ENCODE measurements at places on chromosomes 4 and X.

GRCh38 chr4:93749292-93749761 lies 79.2 kb upstream of the ATOH1 start:
- DNase-seq: no peak

GRCh38 chrX:29662759-29663503 lies 552.4 kb upstream of the MAGEB2 start:
- DNase-seq: no peak

- DNase-seq: no peak
Measured at GRCh38 chr4:65600656-65601055, 69.6 kb downstream of the EPHA5 start.

GRCh38 chr4:144399927-144400326 lies 246.0 kb upstream of the HHIP start:
- no peak for DNase-seq

- DNase-seq: no peak
Measured at GRCh38 chrX:12817528-12817927, 26.3 kb downstream of the PRPS2 start.

DNA sequence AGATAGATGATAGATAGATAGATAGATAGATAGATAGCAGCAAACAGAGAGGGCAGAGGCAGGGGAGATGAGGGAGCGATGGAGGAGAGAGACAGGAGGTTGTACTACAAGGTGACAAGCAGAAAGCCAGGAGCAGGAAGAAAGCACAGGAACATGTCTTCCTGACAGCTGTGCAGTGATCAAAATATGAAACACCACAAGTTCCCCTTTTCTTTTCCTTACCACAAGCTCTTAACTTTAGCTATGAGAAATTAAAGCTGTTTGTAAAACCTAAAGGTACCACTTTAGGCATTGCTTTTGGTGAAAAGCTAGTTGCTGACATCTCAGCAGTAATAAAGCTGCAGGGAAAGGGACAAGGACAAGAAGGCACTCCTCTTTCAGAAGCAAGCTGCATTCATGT lies 9.1 kb upstream of the MAGED4B start:
- no peak for DNase-seq

DNA sequence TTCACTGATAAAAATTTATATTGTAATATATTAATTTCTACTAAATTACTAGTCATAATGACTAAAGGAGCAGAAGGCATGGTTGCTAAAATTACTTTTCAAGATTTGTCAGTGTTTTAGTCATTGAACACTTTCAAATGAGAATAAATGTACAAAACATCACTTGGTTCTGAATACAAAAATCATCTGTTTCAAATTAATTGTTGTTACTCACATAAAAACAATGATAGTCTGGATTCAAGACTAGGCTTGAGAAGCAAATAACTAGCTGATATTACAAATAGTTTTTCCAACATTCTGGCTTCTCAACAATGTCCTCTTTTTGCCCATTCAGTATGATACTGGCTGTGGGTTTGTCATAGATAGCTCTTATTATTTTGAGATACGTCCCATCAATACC lies 112.5 kb downstream of the ANAPC10 start:
- no peak for DNase-seq

DNA sequence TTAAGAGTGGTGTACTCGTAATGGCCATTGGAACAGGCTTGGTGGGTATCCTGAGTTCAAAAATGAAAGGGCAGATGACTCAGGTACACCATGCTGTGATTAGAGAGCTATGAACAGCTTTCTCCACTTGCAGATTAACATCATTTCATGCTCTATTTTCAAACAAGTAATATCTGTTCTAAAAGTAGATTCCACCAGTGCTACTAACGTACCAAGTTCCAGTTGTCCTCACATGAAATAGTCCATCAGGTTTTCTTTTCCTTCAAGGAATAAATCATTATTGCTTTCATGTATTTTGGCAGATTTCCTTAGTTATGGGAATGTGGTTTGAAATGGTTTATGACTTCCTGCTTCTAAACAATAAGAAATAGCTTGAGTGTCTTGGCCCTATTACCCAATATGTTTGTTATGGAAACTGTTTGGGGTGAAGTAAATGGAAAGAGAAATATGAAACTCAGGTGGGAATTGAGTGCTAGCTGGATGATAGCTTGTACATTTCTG lies 49.9 kb downstream of the PCDH7 start:
- no peak for DNase-seq

GRCh38 chr4:163175971-163176958 lies 9.6 kb upstream of the NAF1 start:
- DNase-seq: no peak

DNA sequence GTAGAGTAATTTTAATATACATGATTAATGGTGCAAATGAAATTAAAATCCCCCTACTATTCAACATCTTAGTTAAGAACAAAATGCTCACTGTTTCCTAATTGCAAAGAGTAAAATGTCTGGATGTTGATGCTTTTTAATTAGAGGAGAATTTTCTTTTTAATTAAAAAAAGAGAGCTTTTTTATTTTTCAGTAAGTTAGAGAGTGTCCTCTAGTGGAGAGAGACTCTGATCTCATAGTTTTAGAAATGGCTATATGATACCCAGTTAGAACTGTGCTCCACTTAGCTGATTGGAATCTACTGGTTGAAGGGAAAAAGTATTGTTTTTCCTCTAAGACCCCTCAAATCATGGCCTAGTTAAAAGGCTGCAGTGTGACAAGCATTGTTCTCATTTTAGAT lies 312.0 kb upstream of the MAGEB2 start:
- DNase-seq: no peak

- DNase-seq: no peak
Measured at GRCh38 chrX:72001471-72001870, 90.8 kb downstream of the NHSL2 start.

DNA sequence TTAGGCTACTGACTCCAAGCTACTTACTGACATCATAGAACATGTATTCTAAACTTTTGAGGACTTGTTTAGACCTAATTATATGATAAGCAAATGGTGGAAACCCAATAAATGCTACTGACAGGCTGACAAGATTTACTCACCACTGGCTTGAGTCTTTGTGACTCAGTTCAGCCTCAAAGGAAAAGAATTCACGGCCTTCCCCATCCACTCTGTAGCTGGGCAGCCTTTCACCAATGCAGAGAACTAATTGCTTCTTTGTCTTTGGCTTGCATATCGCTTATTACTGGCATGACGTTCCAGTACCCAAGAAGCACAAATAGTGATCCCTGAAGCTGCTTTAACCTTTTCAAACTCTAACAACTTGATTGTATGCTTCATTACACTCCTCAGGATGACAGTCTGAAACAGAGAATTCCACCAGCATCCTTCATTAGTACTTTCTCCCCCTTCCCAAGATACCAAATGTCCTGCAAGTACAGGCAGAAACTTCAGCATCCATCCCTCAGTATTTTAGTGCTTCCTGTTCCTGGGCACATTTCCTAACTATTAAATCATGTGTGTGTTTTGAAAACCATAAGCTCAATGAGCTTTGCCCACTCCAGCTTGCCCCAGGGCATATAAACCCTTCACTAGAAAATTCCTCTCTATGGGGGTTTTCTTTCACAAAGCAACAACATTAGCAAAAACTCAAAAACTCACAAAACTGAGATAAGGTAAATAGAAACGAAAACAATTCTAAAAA lies 298.1 kb upstream of the SLC7A11 start:
- DNase-seq: no peak

GRCh38 chr4:950136-951020 lies 18.1 kb downstream of the TMEM175 start:
- no peak for DNase-seq

DNA sequence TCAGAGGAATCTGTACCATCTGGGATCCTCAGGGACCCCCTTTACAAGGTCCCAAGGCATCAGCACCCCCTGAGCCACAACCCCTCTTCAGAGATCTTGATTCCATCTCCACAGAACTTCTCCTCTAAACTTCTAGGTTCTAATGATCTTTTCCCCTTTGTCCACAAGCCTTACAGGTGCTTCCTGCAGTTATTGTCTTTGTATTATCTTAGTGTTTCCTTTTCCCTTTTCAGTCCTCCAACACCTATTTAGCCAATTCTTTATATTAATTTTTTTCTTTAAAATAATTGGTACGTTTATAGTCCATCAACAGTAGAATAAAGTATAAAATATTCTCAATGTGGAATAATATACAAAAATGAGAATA lies 35.2 kb upstream of the FAM241A start:
- DNase-seq: no peak

DNA sequence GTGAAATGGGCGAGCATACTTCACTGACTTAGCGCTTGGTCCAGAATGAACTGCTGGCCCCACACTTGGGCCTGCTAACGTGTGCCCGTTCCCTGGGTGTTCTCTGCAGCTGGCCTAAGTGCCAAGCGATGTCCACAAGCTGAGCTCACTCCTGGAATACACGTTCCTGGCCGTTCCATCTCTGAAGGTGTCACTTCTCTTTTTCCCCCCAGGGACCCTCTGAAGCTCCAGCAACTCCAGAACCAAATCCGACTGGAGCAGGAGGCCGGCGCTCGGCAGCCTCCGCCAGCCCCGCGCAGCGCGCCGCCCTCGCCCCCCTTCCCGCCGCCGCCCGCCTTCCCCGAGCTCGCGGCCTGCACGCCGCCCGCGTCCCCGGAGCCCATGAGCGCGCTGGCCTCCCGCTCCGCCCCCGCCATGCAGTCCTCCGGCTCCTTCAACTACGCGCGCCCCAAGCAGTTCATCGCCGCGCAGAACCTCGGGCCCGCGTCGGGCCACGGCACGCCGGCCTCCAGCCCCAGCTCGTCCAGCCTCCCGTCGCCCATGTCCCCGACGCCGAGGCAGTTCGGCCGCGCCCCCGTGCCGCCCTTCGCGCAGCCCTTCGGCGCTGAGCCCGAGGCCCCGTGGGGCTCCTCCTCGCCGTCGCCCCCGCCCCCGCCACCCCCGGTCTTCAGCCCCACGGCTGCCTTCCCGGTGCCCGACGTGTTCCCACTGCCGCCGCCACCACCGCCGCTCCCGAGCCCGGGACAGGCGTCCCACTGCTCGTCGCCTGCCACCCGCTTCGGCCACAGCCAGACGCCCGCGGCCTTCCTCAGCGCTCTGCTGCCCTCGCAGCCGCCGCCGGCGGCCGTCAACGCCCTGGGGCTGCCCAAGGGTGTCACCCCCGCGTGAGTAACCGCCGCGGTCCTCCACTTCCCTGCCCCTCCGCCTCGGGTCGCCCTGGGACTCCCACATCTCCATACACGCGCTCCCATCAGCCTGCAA lies 132.3 kb downstream of the CBR4 start:
- peak; percentile 61 for DNase-seq

- DNase-seq: peak; percentile 73
Measured at GRCh38 chrX:40644821-40645358, 2.5 kb downstream of the CXorf38 start.

DNA sequence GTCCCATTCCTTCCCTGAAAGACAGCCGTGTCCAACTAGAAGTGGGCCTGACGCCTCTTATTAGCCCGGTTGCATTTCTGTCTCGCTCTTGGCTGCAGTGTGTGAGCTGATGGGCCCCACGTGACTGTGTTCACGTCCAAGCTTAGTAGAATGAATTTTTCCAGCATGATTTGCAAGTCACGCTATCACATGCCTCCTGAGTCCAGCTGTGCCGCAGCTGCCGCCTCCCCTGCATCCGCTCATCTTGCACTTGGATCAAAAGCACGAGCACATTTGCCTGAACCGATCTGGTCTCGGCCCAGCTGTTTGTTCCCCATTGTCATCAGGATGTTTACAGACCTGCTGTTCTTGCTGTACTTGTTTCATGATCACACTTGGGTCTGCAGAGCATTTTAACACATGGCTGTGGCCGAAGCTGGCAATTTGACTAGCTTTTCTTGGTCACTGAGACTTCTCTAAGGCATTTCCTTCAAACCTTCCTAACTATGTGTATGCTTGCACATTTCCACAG lies 126.5 kb downstream of the KIT start:
- no peak for DNase-seq

DNA sequence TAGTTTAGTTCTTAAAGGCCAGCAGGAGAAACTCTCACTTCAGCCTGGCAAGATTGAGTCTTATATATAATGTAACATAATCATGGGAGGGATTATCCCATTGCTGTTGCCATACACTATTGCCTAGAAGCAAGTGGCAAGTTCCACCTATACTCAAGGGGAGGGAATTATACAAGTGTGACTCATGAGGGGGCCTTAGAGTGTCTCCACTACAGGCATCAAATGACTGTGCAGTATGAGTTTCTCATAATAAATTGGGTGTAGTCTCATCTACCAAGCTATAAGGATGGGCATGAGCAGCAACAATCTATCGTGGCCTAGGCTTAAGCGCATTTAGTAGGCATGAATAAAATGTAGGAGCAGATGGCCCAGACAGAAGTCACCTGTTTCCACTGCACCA lies 89.1 kb upstream of the C1GALT1C1 start:
- no peak for DNase-seq

DNA sequence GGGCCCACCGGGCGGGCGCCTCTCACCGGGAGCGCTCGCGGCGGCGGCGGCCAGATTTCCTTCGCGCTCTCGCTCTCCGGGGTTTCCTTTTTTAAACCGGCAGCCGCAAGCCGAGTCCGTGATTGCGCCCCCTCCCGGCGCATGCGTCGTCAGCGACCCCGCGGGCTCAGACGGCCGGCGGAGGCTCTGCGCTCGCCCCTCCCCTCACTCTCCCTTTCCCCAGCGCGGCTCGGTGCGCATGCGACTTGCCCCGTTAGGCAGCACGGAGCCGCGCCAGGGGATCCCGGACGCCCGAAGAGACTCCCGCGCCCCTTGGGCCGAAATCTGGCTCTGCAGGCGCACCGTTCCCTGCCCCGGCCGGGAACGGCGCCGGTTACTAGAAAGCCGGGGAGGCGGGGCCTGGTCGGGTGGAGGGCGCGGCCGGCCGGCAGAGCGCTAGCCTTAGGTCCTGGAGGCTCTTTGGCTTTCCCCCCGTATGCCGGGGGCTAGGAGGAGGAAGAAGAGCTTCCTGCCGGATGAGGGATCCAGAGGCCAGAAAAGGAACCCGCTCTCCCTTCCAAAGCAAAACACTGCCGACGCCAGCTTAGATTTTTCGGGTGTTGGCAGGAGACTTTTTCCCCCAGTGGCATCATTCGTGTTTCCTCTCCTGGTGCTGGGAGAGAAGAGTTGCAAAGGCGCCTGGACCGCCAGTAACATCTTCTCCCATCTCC lies at the start of gene CLOCK:
Gene CLOCK (minus strand): TSS at position 154 of the 710 bp plus-strand sequence. CDS start 64,124 bp downstream, outside the sequence.
- DNase-seq: peak; percentile 94

GRCh38 chr4:60745800-60746571 lies 454.1 kb upstream of the ADGRL3 start:
- no peak for DNase-seq

- no peak for DNase-seq
Measured at GRCh38 chr4:150906987-150907633, 108.0 kb downstream of the LRBA start.

DNA sequence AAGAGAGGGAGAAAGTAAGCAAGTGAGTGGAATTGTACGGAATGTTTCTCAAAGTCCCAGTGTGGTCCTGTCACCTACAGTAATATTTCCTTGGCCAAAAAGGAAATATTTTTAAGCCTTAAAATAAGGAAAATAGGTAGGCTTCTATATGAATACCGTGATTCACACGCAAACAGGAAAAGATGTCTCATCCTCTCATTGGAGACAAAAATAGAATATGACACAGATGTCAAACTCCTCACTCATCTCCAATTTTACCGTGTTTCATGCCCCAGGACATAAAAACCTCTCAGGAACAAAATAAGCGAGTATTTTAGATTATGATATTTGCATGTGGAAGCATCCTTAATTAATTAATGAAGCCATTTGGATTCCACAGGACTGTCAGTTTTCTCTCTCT lies 1269.5 kb downstream of the RAPGEF2 start:
- no peak for DNase-seq

All from activated CD8-positive, alpha-beta memory T cell treated with anti-CD3 and anti-CD28 coated beads for 24 hours (primary cell).